ENCODE measurements at places on chromosomes 1 and 21.

- DNase-seq = no peak
Observed at GRCh38 chr1:169623132-169623926, 6.6 kb downstream of the SELP start.

DNA sequence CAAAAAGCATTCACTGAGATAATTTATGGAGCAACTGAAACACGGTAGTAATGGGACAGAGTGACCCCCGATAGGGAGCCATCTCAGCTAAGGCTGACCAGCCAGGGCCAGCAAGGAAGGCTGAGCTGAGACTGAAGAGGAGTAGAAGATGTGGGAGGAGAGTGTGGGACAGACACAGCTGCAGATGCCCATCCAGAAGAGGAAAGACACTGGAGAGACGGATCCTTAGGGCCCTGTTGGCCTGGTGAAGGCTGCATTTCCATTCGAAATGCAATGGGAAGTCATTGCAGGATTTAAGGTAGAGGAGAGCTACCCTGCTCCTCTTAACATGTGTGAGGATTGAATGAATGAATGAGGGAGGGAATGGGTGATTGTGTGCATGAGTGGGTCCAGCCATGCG, 44.0 kb upstream of the LRP8 start:
- DNase-seq = no peak

DNA sequence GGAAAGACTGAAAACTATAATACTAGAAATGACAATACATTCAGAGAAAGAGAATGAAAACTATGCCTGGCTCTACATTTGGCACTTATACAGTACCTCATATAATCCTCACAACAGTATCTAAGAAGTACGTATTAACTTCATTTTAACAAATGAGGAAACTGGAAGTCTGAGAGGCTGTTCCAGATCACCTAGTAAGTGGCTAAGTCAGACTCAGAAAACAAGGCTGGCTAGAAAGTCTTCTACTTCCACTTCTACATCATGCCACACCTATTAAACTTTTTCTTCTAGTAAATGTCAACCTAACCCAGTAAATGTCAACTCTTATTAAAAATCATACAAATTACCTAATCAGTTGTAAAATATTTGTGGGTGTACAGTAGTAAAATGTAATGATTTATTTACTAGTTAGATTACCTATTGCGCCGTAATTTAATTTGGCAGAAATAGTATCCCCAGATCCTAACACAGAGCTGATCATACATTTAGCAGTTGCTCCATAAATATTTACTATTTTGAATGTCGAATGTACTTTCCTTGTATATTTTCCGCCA, 36.8 kb upstream of the ASPM start:
- no peak for DNase-seq

- no peak for DNase-seq
Observed at GRCh38 chr1:186948535-186948934, 119.8 kb downstream of the PLA2G4A start.

DNA sequence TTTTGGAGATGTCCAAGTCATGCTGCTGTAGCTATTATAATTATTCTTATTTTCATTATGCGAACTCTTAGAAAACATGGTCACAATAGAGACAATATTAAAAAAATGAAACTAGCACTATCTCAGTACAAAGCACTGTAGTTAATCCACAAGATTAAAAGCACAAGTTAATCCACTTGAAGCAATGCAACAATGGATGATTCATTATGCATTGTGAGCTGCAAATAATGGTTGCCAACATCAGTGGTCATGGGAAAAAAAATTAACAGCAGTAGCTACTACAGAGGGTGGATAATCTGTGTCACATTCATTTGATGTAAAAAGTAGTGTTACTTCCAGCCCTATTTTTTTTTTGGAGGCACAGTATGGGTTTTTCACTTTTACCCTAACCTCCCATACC, 56.7 kb downstream of the DPT start:
- DNase-seq = no peak

DNA sequence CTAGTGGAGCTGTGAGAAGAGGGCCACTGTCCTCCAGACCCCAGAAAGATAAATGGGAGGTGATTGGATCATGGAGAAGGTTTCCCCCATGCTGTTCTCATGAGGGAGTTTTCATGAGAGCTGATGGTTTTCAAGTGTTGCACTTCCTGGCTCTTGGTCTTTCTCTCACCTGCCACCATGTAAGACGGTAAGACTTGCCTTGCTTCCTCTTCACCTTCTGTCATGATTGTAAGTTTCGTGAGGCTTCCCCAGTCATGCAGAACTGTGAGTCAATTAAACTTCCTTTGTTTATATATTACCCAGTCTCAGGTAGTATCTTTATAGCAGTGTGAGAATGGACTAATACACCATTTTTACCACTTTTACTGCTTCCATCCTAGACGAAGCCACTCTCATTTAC, 27.6 kb downstream of the GPR88 start:
- DNase-seq = no peak

DNA sequence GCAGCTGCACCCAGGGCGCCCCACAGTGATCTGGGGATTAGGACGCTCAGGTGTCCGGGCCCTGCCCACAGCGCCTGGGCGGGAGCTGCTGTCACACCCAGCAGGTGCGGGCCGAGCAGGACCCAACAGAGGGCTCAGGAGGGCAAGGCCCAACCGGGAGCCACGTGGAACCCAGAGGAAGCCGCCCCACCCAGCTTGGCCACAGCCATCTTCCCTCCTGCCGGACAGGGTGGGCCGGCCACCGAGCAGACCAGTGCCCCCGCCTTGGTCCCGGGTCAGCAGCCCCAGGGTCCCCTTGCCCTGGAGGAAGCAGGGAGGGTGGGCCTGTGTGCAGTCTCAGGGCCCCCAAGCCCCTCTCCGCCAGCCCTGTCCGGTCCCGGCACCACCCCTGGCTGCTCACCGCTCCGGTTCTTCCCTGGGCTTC, 6.3 kb upstream of the TTLL10 start:
- no peak for DNase-seq

GRCh38 chr1:31577515-31578192, 1.3 kb downstream of the TINAGL1 start:
- no peak for DNase-seq

Data from AML-193 (cell line).